ENCODE measurements at places on chromosomes 2 and 18. TPM values are rescaled to one million over a fixed set of nuclear protein-coding genes. Genes with fewer than 3 reads are reported as not detected.

- no peak for DNase-seq
Measured at GRCh38 chr2:200122683-200123082, 167.3 kb downstream of the MAIP1 start.

DNA sequence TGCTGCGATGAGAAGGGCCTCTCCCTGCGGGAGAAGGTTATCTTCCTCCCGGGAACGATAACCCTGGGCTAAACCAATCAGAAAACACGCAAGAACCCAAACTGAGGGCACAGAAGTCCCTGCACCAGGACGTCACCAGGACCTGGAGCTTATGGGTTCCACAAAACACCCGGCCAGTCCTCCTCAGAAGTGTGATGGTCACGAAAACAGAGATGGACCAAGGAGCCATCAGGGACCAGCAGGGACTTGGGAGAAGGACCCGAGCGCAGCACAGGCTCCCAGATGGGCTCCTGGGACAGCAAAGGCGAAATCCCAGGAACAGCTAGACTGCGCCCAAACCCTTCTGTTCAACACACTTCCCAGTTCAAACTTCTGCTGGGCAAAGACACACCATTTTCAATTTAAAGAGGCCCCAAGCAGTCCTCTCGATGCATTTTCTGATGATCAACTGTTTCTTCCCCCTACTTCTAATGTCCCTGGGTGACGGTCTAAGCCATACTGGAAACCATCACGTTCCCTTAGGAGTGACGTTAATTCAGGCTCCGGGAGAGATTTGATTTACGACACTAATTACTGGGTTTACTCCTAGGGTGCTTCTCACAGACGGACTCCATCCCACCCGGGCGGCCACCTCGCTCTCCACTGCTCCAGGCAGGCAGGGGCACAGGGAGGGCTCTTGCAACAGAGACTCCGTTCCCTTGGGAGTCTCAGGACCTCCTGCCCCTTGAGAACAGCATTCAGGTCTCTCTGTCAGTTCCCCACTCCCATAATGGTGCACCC, 29.2 kb downstream of the ZNF516 start:
- DNase-seq = no peak

DNA sequence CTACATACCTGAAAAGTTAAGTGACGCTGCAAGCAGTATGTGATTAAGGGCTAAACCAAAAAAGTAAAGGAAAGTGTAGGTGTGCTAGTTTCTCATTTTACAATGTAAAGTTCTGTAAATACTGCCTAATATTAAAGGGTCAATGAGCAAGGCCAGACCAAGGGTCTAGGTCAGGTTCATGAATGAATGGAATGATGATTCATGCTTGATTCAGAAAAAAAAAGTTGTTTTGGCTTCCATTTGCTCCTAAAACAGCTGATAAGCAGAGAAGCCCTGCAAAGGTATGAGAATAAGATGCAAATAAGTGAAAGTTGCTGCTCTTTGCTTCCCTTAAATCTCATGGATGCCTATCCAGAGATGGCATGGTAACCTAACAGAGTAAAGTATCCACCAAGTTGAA, 61.3 kb downstream of the PTRHD1 start:
- DNase-seq = no peak

GRCh38 chr2:105857076-105857740, 112.5 kb downstream of the NCK2 start:
- no peak for DNase-seq

- peak; percentile 30 for DNase-seq
Measured at GRCh38 chr2:33589444-33589843, 9.7 kb downstream of the FAM98A start.

- peak; percentile 13 for DNase-seq
Measured at GRCh38 chr2:165933211-165933910, 20.2 kb downstream of the TTC21B start.

DNA sequence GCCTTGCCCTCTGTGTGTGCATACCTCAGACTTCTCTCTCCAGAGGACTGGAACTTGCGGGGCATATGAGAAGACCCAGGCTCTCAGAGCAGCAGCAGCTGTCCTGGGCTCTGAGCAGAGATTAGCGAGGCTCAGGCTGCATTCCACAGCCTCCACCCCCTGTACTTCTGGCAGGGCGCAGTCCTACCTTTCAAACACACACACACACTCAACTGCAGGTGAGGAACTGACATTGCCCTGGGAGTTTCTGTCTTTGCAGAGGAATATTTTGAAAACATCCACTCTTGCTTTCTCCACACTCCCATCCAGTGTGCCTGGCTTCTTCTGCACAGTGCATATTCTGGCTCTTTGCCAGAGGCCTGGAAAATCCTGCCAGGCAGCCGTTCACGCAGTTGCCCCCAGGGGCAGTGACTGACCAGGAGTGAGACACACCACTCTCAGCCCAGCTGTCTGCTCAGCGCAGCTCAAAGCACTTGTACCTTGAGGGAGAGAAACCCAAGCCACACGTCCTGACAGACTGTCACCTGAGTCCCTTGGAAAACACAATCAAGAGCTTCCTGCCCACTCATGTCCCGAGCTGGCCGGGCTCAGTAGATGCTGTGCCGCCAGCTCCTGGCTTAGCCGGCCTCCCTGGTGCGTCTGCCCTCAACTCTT, 460.8 kb downstream of the RNF144A start:
- DNase-seq = no peak

Gene MYO7B
- 0.13 TPM for total RNA-seq

Gene DSC2
- under 0.01 TPM for total RNA-seq

Gene ADRA2B
- total RNA-seq = under 0.01 TPM
